ENCODE measurements at places on chromosomes 3 and 15. TPM values are rescaled to one million over a fixed set of nuclear protein-coding genes. Genes with fewer than 3 reads are reported as not detected.

The PLA1A gene
- not detected for polyA plus RNA-seq

GRCh38 chr3:153734777-153735551 is 386.2 kb upstream of the ARHGEF26 start:
- DNase-seq = no peak

DNA sequence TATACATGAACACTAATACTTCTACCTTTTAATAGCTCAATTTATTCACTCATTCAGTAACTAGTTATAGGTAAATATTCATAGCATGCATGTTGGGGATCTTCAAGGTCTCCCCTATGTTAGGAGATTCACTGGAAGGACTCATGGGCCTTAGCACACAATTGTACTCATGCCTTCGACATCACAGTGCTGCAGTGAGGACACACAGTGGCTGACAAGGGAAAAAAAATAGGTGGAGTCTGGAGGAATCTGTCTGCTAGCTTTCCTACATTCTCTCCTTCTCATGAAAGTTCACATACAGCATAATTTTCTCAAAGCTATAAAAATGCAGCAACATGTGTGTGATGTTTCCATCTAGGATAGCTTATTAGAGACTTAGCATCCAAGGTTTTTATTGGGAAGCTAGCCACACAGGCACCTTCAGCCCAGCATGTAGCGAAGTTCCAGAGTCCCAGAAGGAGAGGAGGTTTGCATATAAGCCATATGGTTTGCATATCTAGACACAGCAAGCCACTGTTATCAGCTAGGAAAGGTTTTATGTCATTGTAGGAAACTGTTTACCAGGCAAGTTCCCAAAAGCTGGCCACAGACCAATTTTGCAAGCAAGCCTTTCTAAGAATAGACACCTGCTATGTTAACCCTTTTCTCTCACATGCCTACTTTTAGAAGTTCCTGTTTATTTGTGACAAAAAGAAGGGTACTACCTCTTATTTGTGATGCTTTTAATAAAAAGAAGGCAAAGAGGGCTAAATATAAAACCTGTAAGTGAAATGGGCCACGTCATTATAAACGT is 46.4 kb downstream of the MORC1 start:
- no peak for DNase-seq

- no peak for DNase-seq
Observed at GRCh38 chr3:179093807-179094206, 22.2 kb upstream of the ZMAT3 start.

GRCh38 chr3:141305436-141305835 is 62.9 kb upstream of the ZBTB38 start:
- no peak for DNase-seq

The TMEM158 gene
- polyA plus RNA-seq = not detected

- DNase-seq = no peak
Observed at GRCh38 chr3:123818921-123819429, 65.2 kb downstream of the MYLK start.

DNA sequence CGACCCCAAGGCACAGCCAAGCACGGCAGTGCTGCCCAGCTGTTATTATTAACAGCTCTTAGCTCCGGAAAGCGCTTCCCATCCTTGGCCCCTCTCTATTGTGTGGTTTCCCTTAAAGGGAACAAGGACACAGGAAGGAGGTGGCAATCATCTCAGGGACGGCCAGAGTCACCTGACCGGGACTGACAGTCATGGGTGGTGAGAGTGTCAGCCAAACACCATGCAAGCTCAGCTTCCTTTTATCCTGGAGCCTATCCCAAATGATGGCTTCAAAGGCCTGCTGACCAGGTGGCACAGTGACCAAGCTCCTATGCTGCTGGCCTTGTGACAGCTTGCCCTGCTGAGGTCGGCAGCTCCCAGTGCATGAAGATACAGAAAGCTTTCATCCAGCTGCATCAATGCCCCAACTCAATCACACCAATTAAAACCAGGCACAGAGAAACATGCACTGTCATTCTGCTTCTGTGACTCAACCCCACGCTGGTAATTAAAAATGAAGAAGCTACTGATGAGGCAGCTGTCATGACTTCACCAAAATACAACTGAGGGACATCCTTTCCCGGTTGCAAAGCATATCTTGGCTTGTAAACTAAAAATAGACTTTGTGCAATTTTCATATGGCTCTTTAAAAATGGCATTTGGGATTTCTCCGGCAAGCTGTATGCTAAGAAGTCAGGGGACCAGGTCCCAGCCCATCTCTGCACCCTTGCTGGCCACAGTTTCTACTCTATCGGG is 34.0 kb downstream of the PCSK6 start:
- no peak for DNase-seq

GRCh38 chr3:20396335-20396734 is 210.3 kb upstream of the SGO1 start:
- DNase-seq = no peak

- DNase-seq = no peak
Observed at GRCh38 chr3:98026425-98027084, 8.6 kb downstream of the GABRR3 start.

The PPP1R14D gene
- polyA plus RNA-seq = not detected

The CCR2 gene
- 0.58 TPM for polyA plus RNA-seq

- DNase-seq = no peak
Observed at GRCh38 chr3:122146466-122146865, 37.0 kb upstream of the CASR start.

The MYLK gene
- 5.7 TPM for polyA plus RNA-seq

GRCh38 chr3:124886168-124887056 is 753 bp downstream of the ITGB5 start:
- no peak for DNase-seq

GRCh38 chr15:93333796-93334195 is 244.8 kb upstream of the RGMA start:
- DNase-seq = no peak

GRCh38 chr3:160184655-160185054 is 40.6 kb upstream of the C3orf80 start:
- no peak for DNase-seq
